ENCODE measurements at places on chromosomes 2 and 18.

GRCh38 chr2:149313512-149313972 lies 16.8 kb upstream of the LYPD6 start:
- peak; percentile 32 for DNase-seq

GRCh38 chr2:199855812-199856211 lies 4.8 kb upstream of the FTCDNL1 start:
- DNase-seq: no peak

DNA sequence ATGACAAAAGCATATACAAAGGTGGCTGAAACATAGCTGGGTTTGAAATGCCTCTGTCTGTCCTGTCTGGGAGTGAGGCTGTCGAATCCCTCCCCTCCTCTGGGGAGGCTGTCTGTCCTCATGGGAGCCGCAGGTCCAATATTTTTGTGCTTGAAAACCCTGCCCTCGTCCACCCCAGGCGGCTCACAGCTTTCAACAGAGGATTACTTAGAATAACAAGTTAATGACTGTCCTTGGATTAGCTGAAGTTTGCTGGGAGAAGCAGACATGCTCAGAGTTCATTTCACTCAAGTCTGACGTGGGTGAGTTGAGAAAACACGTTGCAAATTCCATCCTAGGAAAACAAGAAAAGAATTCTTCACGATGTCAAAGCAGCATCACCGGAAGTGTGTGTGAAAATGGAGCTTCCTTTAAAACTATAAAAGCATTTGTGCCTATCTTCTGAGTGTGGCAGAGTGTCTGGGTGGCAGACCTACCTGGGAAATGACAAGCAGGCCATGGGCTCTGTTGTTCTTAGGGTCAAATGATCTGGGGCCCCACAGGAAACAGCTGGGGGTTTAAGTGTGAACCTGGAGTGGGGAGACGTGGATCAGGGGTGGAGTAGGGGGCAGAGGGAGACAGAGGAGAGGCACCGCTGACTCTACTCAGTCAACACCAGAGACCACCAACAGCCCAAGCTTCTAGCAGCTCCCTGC lies 77.1 kb downstream of the DDX1 start:
- DNase-seq: no peak

- DNase-seq: peak; percentile 29
These were observed 418.8 kb downstream of the NRXN1 start for GRCh38 chr2:50613161-50613560.

- no peak for DNase-seq
These were observed 180.0 kb upstream of the TPO start for GRCh38 chr2:1233281-1233680.

DNA sequence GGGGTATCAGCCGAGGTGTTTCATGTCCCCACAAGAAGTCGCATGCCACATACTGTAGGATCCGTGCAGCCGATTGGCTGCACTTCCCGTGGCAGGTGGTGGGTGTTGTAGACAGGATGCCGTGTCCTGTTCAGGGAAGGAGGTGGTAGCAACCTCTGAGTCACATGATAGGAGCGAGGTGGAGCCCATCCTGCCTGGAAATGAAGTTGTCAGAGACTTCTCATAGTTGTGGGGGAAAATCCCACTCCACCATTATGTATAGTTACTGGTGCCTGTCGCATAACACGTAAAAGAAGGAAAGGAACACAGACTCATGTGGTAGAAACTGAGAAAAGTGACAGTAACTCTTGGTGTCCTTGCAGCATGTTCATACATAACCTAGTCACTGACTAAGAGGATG lies 91.4 kb upstream of the IL1R2 start:
- DNase-seq: no peak

DNA sequence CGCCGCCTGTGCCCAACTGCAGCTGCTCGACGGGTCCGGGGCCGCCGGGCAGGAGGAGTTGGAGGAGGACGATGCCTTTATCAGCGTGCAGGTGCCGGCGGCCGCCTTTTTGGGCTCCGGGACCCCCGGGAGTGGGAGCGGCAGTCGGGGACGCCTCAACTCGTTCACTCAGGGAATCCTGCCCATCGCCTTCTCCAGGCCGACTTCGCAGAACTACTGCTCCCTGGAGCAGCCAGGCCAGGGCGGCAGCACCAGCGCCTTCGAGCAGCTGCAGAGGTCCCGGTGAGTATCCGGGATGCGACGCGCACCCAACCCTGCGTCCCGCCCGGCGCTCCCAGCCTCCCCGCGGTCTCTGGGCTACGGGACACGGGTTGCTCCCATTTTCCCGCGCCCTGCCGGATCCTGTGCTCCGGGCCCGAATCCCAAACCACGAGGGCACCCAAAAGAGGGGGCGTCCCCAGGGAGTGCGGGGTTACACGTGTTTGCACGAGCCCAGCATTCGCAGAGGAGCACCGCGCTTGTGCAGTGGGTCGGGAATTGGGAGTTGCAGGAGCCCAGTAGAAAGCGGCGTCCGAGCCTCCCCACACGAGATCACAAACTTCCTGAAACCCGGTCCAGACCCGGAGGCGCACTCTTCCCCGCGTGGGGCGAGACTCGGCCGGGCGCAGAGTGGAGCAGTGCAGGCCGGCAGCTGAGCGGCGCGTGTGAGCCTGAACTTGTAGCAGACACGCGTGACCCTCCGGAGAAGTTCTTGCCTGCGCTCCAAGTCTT lies 1.2 kb downstream of the CABLES1 start:
- peak; percentile 40 for DNase-seq

GRCh38 chr2:136207030-136207623 lies 89.2 kb upstream of the CXCR4 start:
- no peak for DNase-seq

DNA sequence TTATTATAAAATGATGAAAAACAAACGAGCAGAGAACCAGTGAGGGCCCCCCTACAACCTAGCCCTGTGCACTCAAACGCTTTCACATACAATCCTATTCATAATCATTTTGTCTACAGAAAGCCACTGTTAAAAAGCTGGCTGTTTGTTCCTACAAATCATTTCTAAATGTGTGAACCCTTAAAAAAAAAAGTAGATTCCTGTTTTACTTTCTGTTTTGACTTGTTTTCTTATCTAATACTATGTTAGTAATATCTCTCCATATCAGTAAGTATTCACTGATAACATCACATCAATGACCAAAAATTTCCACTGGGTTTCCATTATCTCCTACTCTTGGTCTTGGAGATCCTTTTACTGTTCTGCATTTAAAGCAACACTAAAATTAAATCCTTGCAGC lies 128.8 kb upstream of the TTC39C start:
- DNase-seq: no peak

All from mammary epithelial cell (primary cell).